ENCODE measurements at places on chromosomes 6 and 20.

DNA sequence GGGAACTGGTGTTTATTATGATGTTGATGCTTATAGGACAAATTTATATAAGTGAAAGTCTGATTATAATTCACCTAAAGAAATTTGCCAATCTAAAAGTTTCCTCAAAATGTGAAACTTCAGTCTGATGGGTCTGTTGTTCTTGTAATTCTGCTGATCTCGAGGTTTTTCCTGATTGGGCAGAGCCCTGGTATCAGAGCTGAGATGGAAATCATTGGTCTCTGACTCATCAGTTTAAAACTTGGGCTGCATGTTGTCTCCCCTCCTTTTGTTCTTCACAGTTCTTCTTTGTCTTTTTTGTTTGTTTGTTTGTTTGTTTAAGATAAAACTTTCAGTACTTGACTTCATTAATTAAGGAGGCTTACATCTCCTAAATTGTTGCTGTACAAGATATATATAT is 5.9 kb downstream of the SMAP1 start:
- no peak for DNase-seq

GRCh38 chr20:11952639-11953038 is 34.9 kb downstream of the BTBD3 start:
- no peak for DNase-seq

DNA sequence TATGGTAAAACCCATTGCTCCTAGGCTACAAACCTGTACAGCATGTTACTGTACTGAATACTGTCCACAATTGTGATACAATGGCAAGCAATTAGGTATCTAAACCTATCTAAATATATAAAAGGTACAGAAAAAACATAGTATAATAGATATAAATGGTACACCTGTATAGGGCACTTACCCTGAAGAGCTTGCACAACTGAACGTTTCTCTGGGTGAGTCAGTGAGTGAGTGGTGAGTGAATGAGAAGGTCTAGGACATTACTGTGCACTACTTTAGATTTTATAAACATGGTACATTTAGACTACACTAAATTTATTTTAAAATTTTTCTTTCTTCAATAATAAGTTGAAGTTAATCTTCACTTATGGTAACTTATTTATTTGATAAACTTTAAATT is 119.9 kb upstream of the CEP85L start:
- DNase-seq: no peak

GRCh38 chr20:39105551-39105950 is 143.4 kb downstream of the DHX35 start:
- DNase-seq: no peak

DNA sequence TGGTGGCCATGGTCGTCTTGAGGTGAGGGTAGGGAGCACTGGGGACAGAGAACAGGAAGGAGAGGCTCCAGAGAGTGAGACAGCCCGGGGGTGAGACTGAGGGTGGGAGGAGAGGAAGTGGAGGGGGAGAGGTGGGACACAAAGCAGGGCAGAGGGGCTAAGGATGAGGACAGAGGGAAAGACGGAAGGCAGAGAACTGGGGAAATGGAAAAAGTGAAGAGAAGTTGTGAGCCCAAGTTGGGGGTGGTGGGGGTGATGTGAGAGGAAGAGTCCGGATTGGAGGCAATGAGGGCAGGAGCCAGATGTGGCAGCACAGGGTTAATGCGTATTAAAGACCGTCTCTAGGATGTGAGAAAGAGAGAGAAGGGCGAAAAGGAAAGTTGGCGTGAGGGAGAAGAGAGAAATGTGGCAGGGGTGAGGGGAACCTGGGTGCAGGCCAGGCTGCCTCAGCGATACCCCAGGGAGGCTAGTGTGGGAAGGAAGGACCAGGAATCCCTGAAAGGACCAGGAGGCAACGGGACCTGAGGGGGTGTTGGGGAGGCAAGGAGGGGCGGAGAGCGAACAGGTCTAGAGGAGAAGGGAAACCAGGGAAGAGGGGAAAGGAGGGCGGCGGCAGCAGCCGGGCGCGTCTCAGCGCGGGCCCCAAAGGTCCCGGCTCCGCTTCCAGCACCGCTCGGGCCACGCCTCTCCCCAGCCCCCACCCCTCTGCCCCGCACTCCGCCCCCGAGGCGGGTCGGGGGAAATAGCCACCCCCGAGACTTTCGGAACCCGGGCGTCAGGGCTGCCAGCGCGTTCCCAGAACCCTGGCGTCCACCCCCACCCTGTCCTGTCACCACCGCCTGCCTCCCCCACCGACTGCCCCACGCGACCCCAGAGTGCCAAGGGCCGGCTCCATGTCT is at the start of gene PPP1R18:
PPP1R18 (minus strand) TSS at position 637 of the 899 bp plus-strand sequence; CDS start at position 10, 627 bp downstream.
- peak; percentile 58 for DNase-seq

- DNase-seq: no peak
Observed at GRCh38 chr6:37201726-37202125, 31.8 kb downstream of the PIM1 start.

DNA sequence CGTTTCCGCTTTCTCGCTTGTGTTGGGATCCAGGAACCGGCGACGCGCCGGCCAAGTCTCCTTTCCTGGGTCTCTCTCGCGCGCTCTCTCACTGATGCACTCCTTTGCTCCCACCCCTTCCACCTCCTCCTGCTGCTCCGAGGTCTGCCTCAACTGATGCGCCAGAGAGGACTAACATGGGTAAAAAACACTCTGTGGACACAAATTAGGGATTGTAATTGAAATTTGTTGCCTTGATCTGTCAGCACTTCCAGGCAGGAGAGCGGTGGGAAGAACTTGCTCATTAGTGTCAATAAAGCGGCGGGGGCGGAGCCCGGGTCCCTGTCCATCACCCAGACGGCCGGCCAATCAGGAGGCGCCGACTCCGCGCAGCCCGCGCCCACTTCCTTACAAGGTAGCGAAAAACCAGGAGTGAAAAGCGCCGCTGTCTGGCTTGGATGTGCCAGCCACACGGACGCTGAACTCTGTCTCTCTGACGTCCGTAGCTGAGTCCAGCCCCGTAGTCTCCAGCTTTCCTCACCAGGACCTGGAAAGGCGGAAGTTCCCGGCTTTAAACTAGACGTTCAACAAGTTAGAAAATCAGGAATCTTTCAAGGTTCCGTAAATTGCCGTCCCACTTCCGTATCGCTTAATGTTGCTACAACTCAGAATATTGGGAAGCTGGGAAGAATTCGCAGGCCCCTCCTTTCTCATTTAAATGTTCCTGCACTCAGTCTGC is at the start of gene TBX18:
TBX18 (minus strand) TSS at position 267 of the 718 bp plus-strand sequence. CDS start 417 bp downstream, outside the sequence.
- DNase-seq: no peak

DNA sequence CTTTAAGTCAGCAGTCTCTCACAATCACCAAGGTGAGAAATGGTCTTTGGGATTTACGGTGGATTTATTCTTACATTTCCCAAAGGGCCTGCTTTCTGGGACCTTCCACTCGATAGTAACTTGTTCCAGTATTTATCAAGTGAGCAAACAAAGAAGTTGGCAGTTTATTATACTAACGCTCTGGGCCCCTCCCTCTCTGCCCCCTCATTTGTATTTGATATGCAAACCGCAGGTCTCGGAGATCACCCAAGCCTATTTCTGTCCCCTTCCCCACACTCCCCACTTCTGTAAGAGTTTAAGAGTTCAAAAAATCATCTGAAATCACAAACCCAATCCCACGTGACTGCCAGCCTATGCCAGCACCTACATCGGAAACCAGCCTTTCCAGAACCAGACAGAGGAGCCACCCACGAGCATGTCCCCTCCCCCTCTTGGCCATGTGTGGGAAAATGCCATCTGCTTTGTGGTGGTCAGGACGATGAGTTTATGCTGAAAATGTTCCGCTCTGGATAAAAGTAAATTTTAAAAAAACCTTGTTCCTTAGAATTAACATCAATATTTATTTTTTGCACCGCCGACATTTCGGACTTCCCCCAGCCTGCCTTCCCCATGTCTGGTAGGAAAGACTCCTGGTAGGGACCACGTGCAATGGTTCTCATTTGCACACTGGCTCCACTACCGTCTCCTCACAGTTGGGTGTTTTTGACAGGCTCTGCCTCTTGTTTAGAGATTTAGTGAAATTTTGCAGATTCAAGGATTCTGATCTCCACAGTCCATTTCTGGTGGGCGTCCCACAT is 281.0 kb downstream of the TFAP2C start:
- no peak for DNase-seq

DNA sequence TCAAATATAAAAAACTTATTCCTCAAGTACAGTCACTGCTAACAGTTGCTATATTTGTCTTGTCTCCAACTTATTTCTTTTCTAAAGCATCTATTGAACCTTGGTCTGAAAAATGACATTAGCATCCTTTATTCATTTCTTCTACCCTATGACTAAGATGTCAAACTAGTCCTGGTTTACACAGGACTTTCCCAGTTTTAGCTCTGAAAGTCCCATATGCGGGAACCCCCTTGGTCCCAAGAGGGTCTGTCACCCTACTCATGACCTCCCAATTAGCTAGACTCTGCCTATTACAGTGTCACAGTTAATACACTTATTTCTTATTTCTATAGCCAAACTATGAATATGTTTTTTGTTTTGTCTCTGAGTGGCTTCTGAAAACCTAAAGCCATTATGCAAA is 37.1 kb downstream of the PLEKHG1 start:
- DNase-seq: no peak

- DNase-seq: no peak
Observed at GRCh38 chr20:11591965-11592364, 325.7 kb upstream of the BTBD3 start.

- DNase-seq: no peak
Observed at GRCh38 chr6:113936093-113936934, 34.6 kb downstream of the HDAC2 start.

DNA sequence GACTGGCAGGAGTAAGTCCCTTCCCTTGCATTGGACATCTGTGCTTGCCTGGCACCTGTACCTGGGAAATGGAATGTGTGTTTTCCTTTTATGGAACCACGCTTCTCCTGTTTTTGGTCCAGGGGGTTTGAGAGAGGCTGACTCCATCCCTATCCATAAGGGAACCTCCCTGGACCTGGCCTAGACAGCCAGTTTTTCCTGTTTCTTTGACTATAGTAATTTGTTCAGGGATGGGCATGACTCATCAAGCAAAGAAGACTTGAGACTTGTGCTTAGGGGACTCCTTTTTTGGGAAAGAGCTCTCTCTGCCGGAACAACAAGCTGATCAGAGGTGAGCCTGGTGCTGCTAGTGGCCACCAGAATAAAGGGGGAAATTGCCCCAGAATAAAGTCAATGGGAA is 393.8 kb downstream of the CDH26 start:
- no peak for DNase-seq

DNA sequence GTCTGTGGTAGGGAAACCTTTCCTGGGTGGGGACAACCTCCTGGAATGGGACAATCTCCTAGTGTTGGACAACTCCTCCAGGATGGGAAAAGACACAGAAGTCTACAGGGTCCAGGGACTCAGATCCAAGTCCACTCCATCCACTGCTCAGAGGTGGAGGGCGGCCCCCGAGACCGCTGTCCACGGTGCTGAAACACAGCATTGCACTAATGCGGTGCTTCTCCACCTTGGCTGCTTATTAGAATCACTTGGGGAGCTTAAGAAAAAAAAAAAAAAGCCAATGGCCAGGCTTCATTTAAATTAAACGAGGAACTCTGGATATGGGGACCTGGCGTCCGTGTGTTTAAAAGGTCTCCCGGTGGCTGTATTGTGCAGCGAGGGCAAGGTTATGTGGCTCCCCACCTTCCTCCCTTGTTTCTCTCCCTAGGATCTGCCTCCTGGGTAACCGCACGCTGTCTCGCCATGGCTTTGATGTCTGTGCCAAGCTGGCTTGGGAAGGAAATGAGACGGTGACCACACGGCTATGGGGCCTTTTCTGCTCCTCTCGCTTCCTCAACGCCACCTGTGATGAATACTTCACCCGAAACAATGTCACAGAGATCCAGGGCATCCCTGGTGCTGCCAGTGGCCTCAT is 12.0 kb downstream of the SLC12A5 start:
- DNase-seq: no peak

- no peak for DNase-seq
Observed at GRCh38 chr20:61865353-61865752, 200.3 kb downstream of the TAF4 start.

- DNase-seq: no peak
Observed at GRCh38 chr6:28580475-28580874, 54.8 kb downstream of the GPX5 start.

DNA sequence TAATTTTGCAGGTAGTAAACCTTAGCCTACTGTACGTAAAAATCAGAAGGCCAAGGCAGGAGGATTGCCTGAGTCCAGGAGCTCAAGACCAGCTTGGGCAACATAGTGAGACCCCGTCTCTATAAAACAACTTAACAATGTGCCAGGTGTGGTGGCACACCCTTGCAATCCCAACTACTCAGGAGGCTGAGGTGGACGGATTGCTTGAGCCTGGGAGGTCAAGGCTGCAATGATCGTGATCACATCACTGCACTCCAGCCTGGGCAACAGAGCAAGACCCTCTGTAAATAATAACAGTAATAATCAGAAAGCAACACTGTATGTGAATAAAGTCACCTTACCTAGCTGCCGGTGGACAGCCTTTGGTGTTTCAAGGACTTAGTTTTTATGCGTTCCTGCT is 48.9 kb downstream of the MTHFD1L start:
- no peak for DNase-seq

- DNase-seq: no peak
Observed at GRCh38 chr6:39956936-39957335, 22.7 kb upstream of the MOCS1 start.

- DNase-seq: no peak
Observed at GRCh38 chr6:79196912-79197311, 37.6 kb downstream of the HMGN3 start.

DNA sequence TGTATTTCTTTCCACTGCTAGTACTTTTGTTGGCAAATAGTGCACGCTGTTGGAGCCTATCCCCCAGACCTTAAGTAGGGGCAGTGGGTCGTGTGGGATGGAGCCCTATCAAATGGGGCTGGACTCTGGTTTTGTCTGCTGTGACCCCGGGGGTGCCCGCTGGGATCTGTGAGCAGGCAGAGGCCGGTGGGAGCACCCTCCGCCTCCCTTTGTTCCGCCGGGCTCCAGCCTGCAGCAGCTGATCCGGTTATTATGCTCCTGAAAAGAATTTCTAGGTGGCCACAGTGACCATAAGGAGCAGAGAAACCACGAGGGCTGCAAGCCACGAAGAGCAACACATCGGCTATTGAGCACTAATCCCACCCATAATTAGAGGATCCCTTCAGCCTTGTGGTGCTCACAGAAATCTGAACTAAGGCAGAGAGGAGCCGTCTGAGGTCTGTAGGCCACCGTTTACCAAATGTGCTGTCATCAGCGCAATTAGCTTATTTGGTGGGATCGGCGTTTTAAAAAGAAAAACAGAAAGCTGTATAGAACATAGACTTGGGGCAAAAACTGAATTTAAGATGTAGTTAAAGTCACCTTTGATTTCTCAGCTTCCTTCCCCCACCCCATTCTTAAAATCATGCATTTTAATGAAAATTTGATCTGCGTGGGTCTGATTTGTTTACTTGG is 598.3 kb upstream of the JAG1 start:
- no peak for DNase-seq

GRCh38 chr6:16949716-16950115 is 152.1 kb upstream of the STMND1 start:
- DNase-seq: no peak

- no peak for DNase-seq
Observed at GRCh38 chr20:59221707-59222252, 58.2 kb downstream of the ZNF831 start.

DNA sequence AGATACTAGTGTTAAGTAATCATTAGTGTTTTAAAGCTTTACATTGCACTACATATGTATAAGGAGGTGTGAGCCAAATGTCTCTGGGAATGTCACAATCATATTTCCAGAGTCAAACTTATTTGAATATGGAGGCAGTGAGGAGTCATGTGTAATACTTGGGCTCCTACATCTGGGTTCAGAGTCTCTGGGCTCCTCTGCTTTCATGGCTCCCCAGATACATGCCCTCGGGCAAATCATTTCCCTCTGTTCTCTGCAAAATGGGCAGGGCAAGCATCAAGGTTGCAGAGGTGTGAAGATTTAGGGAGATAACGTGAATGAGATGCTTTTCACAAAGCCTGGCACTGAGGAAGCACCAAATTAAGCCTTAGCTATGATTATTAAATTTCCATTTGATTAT is 138.3 kb upstream of the SGK1 start:
- DNase-seq: no peak

All from dorsolateral prefrontal cortex (tissue), 122 donors.